ENCODE measurements at places on chromosomes 11 and 22.

DNA sequence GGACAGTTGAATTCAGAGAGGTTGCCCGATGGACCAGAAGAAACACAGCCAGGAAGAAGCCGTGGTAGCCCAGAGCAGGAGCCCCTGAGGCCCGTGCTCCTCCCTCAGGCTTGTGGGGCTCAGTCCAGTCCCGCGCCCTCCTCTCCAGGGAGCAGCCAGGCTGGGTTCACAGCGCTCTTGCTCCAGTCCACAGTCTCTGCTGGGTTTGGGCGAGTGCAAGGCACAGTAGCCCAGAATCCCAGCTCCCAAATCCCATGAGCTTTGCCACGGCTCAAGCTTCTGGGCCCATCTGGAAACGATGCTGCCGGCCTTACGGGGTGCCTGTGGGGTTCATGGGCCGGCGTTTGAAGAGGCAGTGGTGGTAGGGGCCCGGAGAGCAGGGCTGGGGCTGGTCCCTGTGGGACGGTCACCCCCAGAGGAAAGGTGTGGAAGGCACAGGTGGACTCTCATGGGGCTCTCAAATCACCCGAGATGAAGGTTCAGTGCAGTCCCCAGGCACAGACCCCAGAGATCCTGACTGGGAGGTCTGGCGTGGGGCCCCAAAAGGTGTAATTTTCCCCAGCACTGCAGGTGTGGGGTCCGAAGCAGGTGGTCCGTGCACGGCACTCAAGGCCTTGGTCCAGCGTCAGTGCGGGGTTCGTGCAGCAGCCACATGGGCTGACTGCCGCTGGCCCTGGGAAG is 30.6 kb upstream of the ATXN10 start:
- no peak for DNase-seq

- DNase-seq: peak; percentile 20
These were observed 620.7 kb upstream of the ARHGAP42 start for GRCh38 chr11:100066399-100066798.

DNA sequence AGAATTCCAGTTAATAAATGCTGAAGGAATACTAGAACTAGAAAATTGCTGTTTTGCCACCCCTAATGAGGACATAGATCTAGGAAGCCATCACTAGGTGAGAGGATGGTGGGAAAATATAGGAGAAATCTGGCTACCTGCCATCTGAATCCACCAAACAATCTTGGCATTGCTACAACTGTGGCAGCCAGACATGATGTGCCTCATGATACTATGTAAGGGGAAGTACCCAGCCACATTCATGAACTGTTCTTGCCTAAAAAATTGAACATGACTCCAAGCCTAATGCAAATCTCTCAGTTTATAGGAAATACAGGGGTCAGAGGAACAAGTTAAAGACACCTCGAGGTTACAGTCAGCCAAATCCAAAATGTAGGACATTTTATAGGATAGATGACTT is 72.8 kb downstream of the SFI1 start:
- DNase-seq: no peak

GRCh38 chr11:125091247-125091876 is 20.1 kb downstream of the TMEM218 start:
- peak; percentile 54 for DNase-seq

DNA sequence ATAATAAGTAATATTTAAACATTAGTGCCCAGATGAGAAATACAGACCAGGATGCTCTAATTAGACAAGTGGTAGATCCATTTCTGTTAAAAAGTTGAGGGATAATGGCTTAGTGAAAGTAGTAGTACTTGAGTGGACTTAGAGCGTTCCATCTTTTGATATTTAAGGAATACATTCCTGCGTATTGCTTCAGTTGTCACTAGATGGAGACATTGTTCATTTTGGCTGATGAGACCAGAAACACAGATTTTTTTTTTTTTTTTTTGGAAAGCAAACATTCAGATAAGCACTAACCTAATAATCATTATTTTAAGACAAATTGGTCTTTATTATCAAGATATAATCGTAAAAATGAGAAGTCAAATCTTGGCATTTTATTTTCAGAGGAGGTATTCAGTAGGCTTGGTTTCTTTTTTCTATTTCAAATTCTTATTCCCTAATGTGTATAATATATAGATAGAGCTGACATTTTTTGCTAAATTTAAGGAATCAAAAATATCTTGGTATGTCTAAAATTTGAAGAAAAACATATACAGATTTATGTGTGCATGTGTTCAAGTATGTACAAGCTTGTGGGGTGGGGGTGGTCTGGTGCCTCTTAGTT is 92.9 kb downstream of the DYNC2H1 start:
- DNase-seq: no peak

GRCh38 chr22:42284643-42285181 is 14.3 kb upstream of the TCF20 start:
- no peak for DNase-seq

DNA sequence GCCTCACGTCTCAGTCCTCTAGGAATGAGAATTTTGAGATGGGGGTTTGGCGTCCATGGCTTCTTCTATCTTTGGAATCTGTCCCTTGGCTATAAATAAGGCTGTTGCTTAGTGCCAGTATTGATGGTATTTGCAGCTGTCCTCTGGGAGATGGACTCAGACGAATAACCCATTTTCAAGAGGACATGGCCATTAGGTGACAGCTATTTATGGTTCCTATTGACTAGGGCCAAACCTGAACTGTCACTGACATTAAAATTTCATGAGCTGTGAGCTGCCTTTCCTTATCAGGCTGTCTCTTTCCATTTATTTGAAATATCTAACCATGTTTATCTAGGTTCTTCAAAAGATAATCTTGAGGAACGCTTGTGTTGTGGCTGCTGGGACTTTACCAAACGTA is 92.7 kb downstream of the NAV2 start:
- DNase-seq: no peak

- no peak for DNase-seq
These were observed 29.1 kb downstream of the ALG8 start for GRCh38 chr11:78110351-78110750.
